ENCODE measurements at places on chromosomes 6 and 20.

GRCh38 chr6:88086792-88087191 is 39.2 kb downstream of the SPACA1 start:
- DNase-seq: no peak

DNA sequence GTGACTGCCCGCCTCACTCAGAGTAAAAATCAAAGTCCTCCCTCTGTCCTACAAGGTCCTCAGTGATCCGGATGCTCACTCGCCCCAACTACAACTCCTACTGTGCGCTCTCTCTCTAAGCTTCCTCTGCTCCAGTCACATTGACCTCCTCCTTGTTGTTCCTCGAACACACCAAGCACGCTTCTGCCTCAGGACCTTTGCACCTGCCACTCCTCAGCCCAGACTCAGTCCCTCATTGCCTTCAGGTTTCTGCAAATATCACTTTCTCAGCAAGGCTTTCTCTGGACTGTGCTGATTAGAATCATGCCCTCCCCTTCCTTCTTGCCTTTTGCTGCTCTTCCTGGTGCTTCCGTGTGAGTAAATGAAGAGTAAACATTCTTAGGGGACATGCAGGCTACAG is 41.6 kb downstream of the SULF2 start:
- DNase-seq: no peak

DNA sequence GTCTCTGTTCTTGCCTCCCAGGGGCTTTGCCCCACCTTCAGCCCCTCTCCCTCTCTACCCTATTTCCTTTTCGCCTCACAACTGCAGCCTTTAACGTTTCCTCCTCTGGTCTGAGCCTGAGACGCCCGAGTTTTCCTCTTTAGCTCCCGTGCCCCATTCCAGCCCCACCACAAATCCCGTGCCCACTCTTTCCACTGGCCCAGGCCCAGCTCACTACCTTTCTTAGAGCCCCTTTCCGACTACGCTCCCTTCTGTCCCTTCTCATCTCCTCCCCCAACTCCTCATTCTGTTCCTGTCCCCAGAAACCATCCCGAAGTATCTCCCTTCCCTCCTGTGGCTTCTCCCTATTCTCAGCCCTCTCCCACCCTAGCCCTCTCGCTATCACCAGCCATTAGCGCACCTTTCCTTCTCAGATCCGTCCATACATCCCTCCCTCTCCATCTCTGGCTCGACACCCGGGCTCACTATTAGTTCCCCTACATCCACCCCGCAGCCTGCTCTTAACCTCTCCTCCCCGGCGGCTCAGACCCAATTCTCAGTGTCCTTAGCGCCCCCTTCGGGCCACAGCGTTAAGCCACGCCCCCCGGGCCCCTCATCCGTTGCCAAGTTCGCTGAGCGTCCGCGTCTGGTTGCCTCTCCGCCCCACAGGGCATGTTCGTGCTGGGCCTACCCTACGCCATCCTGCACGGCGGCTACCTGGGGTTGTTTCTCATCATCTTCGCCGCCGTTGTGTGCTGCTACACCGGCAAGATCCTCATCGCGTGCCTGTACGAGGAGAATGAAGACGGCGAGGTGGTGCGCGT is 2.7 kb downstream of the SLC32A1 start:
- DNase-seq: no peak

DNA sequence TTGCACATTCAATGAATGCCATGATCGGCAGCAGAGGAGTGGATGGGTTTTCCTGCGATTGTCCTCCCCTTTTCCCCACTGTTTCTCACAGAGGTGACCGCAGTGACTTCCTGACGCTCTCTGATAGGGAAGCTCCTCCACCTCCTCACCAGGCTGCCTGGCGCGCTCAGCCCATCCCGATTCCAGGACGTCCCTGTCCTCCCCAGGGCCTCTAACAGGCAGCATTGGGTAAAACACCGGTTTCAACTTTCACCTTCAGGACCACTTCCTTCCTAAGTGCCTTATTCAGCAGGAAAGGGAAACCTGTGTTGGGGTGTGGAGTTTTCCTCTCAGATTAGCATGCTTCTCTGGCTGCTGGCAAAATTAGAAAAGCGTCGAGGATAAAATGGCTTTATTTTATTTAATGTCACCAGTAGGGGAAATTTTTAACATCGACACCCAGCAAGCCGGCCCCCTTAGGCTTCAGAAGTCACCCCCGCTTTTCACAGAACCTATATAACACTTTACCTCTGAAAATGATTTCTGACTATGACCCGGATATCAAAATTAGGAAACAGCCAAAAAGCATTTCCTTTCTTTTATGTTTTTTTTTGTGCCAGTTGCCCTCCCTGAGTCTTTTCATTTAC is 570.4 kb upstream of the GJE1 start:
- DNase-seq: no peak

GRCh38 chr20:46261456-46262253 is 46.6 kb downstream of the CDH22 start:
- no peak for DNase-seq

GRCh38 chr6:3081960-3082359 is 13.7 kb downstream of the RIPK1 start:
- DNase-seq: no peak

GRCh38 chr20:51528263-51529027 is 14.1 kb downstream of the NFATC2 start:
- no peak for DNase-seq

DNA sequence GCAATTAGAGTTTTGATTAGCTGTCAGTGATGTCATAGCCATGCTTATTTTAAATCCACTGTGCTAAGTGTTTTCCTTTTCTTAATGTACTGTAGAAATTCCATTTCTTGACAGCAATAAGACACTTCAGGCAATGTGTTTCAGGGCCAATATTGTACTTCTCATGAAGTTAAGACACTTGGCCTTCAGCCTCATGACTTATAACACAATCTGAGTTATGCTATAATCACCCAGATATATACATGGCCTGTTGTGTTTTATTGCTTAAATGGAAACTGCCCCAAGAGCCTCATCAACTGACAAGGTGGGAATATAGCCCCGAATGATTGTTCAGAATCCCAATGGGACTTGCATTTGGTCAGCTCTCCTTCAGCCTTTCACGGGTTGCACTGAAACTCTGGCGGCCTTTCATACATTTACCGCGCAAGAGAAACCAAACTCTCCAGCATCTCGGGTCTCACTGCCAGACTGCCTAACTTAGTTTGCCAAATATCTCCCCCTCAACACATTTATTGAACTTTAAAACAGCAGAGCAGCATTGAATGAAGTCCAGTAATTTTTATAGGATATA is 44.2 kb upstream of the TBX18 start:
- DNase-seq: no peak

DNA sequence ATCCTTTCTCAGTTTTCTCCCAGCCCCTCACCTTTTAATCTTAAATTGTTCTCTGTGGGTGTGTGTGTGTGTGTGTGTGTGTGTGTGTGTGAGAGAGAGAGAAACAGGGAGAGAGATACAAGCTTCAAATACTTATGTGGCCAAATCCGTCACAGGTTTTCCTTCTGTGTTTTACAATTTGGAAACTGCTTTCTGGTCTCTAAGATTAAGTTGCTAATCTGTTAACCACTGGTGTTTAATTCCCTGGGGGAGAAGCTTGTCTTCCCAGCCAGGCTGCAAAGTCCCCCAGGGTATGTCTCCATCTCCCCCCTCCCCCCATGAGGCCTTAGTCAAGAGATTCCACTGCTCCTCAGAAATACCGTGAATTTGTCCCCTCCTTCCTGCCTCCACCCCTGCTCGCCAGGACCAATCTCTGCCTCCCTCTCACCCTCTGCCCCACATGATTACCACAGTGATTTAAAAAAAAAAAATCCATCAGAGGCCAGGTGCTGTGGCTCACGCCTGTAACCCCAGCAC is 49.0 kb downstream of the RIPOR3 start:
- no peak for DNase-seq

DNA sequence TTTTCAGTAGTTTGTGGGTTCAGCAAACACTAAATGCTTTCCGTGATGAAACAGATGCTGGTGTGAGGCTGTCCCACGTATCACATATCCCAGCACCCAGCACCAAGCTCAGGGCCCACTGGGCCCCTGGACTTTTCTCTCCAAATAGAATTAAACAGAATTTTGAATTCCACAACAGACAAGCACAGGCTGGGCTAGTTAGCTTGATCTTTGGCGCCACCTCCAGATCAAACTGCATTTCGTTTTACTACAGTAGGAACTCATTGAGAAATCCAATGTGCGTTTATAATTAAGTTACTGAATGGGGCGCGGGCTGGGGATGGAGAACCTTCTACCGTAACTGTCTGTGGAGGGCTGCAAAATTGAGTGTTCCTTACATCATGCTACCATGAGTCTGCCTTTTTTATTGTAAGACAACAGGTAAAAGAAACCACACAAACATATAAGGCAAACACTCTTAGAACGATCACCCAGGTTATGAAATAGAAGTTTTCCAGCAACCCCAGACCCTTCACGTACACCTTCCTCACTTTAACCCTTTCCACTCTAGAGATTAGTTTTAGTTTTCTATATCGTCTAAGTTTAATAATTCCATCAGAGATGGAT is 107.8 kb downstream of the ZFP64 start:
- DNase-seq: peak; percentile 9

DNA sequence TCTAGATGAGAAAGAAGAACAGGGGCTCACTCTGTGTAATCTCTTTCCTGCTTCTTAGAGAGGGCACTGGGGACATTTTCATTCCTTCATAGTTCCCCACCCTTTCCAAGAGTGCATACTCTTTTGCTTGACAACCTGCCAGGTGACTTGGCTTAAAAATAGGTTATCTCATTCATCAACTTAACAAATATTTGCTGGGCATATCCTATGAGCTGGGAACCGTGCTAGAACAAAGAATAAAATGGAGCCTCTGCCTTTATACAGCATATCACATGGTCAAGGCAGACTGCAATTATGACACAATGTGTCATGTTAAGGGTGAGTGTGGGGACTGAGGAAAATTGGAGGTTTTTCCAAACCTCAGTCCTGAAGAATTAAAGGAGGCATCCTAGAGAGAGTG is 209.8 kb upstream of the FOXA2 start:
- no peak for DNase-seq

DNA sequence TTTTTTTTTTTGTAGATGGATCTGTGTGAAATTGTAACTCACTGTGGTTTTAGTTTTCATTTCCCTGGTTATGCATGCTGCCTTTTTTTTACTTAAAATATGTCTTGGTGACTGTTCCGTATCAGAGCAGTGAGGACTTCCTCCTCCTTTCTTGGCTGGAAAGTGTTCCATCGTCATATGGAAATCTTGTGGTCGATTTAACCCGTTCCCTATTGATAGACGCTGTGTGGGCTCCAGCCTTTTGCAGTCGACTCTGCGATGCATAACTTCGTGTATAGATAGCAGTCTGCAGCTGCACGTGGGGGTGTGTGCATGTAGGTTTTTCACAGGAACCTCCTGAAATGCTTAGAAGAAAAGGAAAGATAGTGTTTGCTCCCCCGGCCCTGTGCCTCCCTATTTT is 28.1 kb upstream of the PNPLA1 start:
- no peak for DNase-seq

GRCh38 chr6:154450498-154450897 is 60.0 kb downstream of the CNKSR3 start:
- no peak for DNase-seq

DNA sequence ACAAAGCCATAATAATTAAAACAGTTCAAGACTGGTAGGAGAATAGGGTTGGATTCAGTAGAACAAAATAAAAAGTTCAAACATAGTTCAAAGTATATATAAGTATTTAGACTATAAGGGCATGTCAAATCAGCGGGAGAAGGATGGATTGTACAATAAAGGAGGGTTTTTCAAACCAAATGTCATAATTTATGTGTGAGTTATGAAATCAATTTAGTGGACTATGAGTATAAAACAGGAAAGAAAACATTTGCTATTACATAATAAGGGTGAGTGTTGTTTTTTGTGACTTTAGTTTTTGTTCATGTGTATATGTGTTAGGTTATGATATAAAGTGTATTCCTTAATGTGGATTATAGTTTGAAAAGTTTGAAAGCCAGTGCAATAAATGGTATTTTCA is 10.6 kb downstream of the ORC3 start:
- DNase-seq: no peak

DNA sequence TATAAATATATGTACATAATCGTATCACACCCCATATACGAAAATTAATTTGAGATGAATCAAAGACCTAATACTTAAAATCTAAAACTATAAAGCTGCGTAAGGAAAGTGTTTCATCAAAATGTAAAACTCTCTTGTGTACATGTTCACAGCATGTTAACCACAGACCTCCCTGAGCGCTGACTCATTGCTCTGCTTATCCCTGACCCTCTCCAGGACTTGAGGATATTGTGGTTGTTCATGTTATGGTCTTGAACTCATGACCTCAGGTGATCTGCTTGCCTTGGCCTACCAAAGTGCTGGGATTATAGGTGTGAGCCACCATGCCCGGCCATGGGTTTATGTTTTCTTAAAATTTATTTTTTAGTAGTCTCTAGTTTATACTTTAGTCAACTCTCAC is 14.2 kb downstream of the FAM83B start:
- no peak for DNase-seq

DNA sequence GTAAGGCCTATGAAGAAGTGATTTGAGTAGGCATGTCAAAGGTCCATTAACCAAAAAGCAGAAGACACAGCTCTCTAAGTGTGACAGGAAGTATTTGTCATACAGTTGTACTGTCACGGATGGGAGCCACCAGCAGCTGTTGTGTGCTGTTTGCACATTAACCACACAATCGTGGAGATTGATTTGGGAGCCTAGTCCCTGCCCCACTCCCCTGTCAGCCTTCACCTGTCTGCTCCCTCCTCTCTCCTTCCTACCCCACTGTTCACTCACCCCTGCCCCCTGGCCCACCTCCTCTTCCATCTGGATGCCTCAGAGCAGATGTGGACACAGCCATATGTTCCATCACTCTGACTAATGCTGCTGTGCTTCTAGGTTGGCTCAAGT is 124.7 kb upstream of the SPACA1 start:
- no peak for DNase-seq

- no peak for DNase-seq
These were observed 98.4 kb upstream of the PRSS16 start for GRCh38 chr6:27149150-27149549.

DNA sequence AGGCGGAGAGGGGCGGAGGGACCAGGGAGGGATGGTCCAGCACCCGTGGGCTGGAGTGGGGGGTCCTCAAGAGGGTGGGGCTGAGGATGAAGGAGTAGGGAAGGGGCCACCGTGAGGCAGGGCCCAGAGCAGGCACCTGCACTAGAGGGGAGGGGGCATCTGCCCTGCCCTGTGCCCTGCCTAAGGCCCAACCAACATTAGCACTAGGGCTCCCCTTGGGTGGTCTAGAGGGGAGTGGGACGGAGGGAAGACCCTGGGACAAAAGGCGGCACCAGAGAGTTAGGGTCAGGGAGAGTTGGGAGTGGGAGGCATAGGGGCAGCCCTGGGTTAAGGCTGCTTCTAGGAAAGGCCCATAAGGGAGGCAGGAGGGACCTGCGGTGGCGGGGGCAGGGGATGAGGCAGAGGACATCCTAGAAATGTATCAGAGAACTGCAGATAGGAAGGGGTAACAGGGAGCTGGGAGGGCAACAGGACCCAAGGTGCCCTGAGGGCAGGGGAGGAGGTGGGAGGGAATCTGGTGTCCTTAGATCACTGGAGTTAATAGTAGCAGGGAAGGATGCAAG is 24.5 kb downstream of the HLA-F start:
- no peak for DNase-seq

GRCh38 chr6:1113916-1114540 is 197.9 kb upstream of the FOXQ1 start:
- no peak for DNase-seq

All from amygdala (tissue), 56 donors.